ENCODE measurements at places on chromosomes 5 and 9.

GRCh38 chr9:94922691-94923107 is 196.2 kb downstream of the AOPEP start:
- DNase-seq: no peak

DNA sequence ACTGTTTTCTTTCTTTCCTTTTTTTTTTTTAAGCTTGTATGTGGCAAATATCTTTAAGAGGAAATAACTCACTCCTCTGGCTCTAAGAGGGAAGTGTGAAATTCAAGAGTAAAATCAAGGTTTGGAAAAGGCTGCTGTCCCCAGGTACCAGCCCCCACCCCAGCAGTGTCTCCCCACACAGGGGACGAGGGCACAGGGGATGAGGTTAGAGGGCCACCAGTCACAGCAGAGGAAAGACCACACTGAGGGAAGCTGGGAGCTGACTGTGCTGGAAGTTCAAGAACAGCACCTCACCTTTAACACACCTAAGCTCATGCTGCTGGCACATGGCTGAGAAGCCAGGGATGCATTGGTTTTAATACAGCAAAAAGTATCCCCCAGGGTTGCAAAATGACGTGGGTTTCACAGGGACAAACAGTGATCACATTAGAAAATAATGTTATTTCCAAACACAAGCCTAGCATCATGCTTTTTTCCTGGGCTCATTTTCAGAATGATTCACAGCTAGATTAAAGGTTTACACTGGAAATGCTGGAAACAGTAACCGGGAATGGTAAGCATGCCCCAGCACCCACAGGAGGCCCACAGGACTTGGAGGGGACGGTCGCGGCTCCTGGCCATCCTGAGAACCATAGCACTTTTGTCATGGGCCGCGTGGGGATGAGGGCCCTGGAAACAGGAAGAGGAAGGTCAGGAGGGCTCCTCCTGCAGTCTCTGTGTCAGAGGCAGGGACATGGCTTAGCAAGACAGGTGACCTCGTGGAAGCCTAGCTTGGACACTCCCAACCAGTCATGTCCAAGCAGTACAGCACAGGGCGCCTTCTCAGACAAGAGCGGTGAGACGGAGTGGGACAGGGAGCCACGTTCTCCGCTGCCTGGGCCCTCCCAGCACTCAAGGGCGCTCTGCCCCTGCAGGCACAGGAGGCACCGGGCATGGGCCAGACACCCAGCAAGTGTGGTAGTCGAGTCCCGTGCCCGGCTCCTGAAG is 6.9 kb downstream of the LPCAT1 start:
- peak; percentile 5 for DNase-seq

GRCh38 chr5:44839018-44839681 is 30.4 kb downstream of the MRPS30 start:
- no peak for DNase-seq

GRCh38 chr5:154115291-154115690 is 75.2 kb upstream of the GALNT10 start:
- no peak for DNase-seq

GRCh38 chr5:177132136-177133095 is 1.2 kb upstream of the NSD1 start:
- peak; percentile 57 for DNase-seq

Measured in activated CD4-positive, alpha-beta memory T cell treated with anti-CD3 and anti-CD28 coated beads for 36 hours (primary cell).